Testis (tissue), 5 donors: ENCODE measurements at places on chromosomes 13 and 19. TPM values are rescaled to one million over a fixed set of nuclear protein-coding genes. Genes with fewer than 3 reads are reported as not detected.

DNA sequence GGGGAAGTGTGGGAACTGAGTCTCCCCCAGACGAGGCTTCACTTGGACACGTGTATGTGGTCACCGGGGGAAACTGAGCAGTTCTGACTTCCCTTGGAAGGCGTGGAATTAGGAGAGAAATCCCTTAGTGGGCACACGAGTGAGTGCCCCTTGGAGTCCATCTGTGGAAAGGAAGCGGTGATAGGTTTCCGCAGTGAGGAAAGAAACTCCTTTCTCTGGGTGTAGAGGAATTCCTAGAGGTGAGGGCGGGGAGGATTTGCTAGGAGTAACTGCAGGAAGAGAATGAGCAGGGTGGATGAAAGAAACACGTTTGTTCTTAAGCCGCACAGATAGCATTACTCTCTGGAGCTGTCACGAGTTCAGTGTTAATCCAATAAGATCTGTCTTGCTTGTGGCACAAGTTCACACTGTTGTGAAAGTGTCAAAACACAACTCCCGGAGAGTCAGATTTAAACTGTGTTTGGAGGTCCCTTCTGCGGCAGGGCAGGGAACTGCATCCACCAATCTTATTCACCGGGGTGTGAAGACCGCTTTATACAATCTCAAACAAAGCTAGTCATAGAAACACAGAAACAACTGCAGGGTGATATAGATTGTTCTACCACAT is 1.2 kb downstream of the KL start:
- peak; percentile 20 for DNase-seq

- peak; percentile 71 for DNase-seq
Observed at GRCh38 chr19:56333506-56333905, 18.9 kb upstream of the ZSCAN5A start.

DNA sequence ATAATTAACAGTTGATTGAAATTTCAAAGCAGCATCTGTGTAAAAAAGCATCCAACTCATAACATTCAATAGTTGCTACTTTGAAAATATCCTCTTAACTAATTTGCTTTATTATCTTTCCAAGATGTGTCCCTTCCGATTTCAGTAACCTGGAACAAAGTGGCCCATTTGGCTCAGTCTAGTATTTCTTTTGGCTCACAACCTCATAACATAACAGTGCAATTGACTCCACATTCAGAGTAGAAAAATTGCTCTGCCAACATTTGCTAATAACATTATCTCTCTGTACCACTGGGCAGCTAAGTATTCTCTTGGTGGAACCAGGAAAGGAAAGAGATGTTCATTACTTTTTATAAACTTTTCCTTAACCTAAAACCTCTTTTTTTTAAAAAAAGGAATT is 571.1 kb upstream of the ARGLU1 start:
- DNase-seq, result no peak

DNA sequence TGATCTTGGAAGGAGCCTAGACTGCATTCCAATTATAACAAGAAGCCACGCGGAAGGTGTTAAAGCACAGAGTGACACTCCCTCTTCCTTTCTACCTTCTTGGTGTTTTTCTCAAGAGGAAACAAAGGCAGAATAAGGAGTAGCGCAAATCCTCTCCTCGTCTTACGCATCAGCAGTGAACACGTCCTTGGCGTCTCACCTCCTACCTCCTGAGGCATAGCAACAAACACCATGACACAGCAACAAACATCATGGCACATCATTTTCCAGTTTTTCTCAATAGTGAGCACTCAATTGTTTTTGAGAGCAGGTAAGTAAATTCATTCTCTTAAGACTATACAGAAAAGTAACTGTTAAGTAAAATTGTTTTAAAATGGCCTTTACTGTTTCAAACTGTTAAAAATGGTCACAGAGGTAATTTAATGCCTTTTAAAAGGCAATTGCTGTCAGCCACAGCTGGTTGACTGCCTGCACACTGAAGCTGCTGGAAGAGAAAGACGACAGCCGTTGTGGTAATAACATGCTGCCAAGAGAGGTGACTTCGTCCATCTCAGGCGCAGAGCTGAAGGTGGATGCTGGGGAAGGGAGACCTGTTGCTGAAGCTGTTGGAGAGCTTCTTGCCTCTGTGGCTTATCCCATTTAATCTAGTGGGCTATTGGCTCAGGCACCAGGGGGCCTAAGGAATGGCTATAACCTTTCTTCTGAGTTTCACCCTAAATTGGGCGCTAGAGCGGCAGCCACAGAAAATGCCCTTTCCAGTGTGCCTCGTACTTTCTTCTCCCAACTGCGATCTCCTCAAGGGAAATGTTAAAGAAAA is 703.7 kb downstream of the UQCRFS1 start:
- no peak for DNase-seq

DNA sequence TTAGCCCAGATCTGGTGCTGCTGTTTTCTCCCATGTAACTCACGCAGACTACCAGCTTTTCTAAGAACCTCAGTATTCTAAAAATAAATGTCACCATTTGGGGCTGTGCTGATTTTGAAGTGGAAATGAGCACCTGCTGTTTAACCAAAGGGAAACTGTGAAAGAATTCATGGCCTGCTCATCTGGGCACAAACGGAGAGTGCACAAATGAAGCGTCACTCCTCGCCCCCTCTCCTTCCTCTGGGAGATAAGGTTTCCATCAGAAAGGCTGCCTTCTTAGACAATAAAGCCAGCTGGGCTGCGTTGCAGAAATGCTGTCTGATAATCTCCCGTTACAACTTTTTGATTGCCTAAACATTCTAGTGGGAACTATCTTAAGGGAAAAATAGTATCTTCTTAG is 73.7 kb upstream of the SLC15A1 start:
- no peak for DNase-seq

DNA sequence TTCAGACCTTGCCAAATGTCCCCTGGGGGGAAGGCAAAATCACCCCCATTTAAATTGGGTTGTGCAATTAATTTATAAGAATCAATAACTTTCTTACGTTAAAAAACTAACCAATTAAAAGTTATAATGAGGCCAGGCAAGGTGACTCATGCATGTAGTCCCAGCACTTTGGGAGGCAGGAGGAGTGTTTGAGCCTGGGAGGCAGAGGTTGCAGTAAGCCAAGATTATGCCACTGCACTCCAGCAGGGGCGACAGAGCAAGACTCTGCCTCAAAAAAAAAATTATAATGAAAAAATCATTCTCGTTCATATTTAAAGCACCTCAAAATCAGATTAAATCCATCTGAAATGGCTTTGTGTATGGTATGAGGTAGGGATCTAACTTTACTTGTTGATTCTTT is 18.4 kb upstream of the SIGLEC14 start:
- peak; percentile 44 for DNase-seq

DNA sequence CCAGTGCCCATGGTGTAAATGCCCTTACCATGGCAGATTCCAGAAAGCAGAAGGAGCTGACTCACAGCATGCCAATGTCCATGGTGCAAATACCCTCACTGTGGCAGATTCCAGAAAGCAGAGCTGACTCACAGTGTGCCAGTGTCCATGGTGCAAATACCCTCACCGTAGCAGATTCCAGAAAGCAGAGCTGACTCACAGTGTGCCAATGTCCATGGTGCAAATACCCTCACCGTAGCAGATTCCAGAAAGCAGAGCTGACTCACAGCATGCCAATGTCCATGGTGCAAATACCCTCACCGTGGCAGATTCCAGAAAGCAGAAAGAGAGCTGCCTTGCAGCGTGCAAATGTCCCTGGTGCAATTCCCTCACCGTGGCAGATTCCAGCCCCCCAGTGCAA is 163.8 kb upstream of the SOX1 start:
- DNase-seq, result no peak

DNA sequence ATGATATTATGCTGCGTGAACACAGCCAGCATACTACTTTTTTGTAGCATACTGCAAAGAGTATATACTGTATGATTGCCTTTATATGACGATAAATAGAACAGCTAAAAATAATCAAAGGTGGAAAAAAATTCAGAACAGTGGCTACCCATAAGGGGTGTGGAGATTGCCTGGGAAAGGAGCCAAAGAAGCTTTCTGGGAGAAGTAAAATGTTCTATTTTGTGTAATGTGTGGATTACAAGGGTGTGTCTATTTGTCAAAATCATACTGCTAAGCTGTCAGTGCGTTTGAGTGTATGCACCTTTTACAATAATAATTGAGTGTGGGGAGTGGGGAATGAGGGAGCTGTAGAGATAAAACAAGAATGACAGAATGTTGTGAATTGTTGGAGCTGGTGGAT is 45.2 kb upstream of the MTIF3 start:
- DNase-seq, result no peak

DNA sequence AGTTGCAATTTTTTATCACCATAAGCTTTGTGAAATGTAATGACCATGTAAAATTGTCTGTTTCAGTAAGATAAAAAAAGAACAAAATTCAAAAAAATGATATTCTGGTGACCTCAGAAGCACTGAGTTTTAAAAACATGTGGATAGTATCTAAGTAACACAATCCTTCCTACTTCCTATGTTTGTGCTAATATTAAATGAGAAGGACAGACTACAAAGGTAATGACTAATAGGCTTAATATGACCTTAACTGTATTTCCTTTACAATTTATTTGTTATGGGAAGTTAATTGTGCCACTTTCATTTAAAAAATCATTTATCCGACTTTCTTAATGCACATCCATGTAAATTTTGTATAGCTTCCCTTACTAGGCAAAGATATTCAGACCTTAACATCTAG is 1030.4 kb upstream of the ATXN8OS start:
- no peak for DNase-seq

- no peak for DNase-seq
Observed at GRCh38 chr13:75689686-75690085, 53.6 kb downstream of the LMO7 start.

DNA sequence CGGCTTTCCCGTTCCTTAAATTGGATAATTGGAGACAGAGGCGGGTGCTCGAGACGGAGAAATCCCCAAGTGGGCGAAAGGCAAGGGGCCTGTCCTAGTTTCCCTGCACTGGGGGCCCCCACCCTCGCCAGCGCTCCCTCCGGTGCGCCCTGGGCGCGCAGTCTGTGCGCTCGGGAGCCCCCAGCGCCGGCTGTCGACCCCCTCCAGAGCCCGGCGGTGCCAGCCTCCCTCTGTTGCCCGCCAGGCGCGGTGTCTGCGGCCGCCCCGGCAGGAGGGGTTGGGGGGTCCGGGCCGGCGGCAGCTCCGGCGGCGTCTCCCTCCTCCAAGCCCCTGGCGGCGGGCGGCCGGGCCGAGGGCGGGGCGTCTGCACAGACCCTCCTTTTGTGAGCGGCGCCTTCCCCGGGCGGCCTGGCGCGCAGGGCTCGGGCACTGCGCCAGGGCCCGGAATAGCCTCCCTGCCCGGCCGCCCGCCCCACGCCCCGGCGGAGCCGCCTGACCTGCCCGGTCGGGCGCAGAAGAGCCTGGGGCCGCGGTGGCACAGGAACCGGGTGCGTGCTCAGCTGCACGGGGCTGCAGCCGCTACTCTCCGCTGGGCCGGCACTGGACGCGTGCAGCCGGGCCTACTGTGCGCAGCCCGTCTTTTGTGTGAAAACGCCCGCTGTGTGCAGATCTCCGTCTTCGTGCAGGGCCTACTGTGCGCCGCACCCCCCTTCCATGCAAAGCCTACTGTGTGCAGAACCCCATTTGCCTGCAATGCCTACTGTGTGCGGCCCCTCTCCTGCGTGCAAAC is 13.2 kb downstream of the GADD45B start:
- DNase-seq, result peak; percentile 51

DNA sequence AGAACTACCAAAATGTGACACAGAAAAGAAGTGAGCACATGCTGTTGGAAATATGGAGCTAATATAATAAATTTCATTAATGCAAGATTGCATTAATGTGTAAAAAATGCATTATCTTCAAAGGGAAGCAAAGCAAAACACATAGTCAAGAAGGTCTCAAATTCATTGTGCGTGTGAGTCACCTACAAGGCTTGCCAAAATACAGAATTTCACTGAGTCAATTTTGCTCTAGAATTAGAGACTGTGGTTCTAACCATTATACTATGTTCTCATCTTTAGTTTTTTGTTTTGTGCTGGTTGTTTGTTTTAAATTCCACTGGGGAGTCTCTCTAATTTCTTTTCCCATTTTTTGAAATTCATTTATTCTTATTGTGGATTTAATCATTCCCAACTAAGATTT is 149.8 kb upstream of the SLITRK1 start:
- DNase-seq, result no peak

DNA sequence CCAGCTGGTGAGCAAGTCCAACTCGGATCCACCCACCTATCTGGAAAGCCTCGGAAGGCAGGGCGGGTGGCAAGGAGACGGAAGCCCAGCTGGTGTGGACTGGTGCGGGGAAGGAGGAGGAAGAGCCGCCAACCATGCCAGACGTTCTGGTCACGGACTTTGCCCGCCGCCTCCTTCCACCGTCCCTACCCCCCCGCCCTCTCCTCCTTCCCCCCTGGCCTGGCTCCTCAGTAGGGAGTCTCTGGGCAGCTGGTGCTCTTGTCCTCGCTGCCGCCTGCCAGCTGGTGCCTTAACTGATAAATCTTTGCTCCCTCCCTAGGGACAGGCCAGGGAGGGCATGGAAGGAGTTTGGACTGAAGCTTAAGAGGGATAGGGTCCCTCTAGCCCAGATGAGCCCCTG is 4.8 kb downstream of the SYNGR4 start:
- DNase-seq, result peak; percentile 66

DNA sequence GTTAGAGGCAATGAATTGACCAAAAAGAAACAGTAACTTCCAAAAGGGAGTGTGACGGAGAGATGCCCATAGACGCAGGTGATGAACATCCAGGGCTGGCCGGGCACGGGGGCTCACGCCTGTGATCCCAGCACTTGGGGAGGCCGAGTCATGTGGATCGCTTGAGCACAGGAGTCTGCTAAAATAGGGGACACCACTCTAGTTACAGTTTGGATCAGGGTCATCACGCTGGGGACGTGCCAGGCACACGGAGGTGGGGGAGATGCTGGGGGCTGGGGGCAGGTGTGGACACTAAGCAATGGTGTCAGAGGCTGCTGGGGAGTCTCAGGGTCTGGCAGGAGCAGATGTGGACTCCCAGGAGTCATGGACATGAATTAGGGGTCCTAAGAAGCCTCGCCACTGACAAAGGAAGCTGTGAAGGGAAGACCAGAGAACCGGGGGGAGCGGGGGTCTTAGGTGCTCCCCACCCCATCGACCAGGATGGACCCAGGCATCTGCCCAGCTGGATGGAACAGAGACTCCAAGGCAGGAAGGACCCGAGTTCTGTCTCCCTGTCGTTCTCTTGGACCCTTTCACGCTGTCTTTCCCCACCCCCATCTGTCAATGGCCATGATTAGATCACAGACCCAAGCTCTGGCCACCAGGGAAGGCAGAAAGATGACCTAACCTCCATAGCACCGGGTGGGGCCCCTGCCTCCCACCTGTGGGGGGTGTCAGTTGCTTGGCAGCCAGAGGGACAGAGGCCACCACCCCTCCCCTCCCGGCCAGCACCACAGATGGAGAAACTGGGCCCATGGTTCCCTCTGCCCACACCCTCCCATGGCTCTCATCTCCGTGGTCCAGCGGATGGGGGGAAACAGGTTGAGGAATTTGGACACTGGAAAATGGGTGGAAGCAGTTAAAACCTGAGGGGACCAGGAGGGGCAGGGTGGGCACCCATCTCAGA is 19.6 kb downstream of the CCDC8 start:
- DNase-seq, result no peak

GRCh38 chr19:56507446-56508289 is at the start of gene ZNF471:
TSS of gene ZNF471 (plus strand) at chr19:56507855. CDS start at chr19:56511572, 3,717 bp downstream.
- DNase-seq, result peak; percentile 99

Gene SYT3
- total RNA-seq, result 5.5 TPM

Gene HCN2
- 6.6 TPM for total RNA-seq

Gene POLD1
- 42.2 TPM for total RNA-seq
